ENCODE measurements at places on chromosomes 5 and 9.

DNA sequence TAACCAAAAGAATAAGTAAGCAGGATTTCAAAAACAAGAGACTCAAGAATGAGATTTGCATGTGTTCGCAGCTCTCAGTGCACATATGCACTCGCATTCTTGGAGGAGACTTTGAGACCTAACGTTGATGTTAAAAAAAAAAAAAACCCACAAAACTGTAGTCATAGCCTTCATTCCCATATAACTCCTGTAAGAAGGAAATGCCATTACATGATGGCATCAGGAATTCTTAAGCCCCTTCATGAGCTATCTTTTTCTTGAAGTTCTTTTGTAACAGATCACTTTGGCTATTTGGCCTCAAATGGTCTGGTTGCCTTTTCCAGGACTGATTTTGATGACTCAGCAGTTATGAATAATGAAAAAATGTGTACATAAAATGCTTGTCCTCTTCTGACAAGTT is 113.8 kb downstream of the ALDH1A1 start:
- no peak for DNase-seq

DNA sequence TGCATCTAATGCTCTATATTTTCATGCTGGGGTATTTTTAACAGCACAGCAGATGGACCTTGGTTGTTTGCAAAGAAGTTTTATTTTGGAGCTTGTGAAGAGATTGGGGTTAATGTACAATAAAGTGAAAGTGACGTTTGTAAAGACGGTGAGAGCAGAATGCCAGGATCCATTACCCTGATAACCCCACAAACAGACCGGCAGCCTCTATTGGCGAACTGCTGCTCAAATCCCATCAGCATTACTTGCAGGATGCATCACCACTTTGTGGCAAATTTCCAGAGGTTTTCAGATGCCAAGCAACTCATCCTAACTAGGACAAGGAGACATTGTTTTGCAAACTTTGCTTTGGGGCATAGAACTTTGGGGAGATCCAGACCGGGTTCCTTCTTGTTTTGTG is 383.3 kb upstream of the ZNF462 start:
- no peak for DNase-seq

GRCh38 chr9:10230512-10230911 is 382.3 kb downstream of the PTPRD start:
- no peak for DNase-seq

DNA sequence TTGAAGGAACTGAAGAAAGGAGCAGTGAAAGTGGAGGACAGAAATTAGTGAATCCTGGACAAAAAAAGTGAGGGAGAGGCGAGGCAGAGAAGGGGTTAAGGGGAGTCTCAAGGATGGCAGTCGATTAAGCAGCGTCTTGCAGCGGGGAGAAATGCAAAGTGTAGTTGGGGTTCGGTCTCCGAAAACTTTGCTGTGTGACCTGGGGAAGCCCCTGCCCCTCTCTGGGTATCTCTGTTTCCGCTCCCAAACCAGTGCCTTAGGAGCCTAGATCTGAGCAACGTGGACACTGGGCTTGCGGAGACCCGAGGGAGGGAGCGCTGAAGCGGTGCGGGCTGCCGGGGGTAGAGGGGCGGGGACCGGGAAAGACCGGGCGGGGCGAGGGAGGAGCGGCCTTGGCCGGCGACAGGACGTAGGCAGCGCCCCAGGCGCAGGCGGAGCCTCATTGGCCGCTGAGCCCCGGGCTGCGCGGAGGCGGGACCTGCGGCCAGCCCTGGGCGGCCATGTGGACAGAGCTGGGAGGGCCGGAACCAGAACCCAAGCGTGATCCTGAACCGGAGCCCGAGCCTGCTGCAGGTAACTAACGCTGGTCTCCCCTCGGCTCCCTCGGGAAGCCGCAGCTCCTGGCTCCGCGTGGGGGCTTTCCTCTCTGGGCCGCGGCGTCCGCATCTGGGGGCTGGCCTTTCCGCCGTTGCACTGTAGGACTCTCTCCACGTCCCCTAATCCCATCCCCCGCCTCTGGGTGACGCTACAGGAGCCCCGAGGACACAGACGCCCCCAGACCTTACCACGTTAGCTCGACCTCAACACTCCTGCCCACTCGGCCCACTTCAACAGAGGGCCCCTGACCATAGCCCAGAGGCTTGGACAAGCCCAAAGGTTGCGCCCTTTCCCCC is at the start of gene ALDH1B1:
Gene ALDH1B1, plus strand, starts transcription at position 468 of the 893 bp plus-strand sequence. CDS start 3,047 bp downstream, outside the sequence.
- peak; percentile 90 for DNase-seq

DNA sequence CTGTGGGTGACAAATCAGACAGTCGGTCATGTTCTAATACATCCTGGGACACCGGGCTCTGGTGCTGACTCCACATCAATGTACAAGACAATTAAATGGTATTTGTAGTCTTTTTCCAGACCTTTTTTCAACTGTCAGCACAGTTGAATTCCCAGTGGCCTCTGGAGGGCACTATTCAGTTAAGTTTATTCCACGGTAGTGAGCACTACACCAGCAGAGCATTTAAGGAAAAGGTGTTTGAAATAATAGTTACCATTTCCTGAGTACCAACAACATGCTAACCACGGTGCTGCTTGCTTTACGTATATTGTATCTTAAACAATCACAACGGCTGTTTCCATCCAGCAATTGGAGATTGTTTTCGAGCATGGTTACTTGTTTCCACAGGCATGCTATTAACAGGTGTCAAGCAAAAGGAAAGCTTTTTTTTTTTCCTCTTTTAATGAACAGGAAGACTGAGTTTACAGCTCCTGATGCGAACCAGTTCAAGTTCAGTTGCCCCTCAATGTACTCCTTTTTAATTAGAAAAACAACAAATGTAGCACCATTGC is 186.7 kb downstream of the PDZD2 start:
- peak; percentile 71 for DNase-seq

- DNase-seq = no peak
Measured at GRCh38 chr5:15790446-15791018, 290.6 kb downstream of the FBXL7 start.

- DNase-seq = no peak
Measured at GRCh38 chr5:94326586-94326985, 291.8 kb downstream of the KIAA0825 start.

DNA sequence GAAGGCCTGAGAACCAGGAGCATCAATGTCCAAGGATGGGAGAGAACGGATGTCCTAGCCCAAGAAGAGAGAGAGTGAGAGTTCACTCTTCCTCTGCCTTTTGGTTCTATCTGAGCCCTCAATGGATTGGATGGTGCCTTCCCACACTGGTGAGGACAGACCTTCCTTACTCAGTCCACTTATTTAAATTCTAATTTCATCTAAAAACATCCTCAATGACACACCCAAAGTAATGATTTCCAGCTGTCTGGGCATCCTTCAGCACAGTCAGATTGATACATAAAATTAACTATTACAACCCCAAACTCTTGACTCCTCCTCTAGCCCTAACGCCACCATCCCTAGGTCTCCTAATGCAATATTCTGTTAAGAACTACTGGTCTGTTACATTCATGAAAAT is 122.0 kb downstream of the GAS1 start:
- DNase-seq = peak; percentile 28

DNA sequence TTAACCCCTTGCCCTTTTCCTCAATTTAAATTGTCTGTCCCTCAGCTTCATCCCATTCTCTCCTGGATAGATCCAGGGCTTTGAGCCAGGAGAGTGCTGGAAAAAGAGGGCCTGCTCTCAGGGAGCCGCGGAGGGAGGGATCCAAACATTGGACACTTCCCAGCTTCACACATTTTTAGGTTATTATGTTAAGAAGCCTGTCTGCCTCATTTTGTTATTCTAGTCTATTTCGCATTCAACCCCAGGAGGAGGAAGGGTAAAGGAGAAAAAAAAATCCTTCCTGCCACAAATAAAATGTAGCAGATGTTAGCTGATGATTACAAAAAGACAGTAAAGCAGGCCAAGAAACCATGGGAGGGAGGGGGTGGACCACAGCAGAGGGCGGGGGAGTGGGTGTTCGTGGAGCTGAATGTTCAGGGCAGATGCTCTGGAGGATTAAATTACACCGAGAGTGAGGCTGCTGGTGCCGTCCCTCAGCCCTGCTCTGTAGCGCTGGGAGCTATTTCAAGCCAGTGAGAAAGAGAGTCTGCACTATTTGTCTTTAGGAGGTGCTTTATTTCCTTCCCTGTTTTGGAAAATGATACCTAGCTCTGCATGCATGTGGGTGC is 60.6 kb upstream of the ZFR start:
- peak; percentile 53 for DNase-seq

DNA sequence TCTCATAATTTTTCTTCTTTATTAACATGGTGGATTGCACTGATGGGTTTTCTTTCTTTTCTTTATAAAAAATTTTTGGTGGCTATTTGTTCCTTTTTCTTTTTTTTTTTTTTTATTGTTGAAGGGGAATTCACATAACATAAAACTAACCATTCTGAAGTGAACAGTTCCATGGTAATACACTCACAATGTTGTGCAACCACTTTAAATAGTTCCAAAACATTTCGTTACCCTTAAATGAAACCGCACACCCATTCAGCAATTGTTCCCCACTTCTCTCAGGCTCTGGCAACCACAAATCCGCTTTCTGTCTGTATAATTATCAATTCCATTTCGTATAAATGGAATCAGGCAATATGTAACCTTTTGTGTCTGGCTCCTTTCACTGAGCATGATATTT is 11.7 kb upstream of the SETX start:
- DNase-seq = no peak

DNA sequence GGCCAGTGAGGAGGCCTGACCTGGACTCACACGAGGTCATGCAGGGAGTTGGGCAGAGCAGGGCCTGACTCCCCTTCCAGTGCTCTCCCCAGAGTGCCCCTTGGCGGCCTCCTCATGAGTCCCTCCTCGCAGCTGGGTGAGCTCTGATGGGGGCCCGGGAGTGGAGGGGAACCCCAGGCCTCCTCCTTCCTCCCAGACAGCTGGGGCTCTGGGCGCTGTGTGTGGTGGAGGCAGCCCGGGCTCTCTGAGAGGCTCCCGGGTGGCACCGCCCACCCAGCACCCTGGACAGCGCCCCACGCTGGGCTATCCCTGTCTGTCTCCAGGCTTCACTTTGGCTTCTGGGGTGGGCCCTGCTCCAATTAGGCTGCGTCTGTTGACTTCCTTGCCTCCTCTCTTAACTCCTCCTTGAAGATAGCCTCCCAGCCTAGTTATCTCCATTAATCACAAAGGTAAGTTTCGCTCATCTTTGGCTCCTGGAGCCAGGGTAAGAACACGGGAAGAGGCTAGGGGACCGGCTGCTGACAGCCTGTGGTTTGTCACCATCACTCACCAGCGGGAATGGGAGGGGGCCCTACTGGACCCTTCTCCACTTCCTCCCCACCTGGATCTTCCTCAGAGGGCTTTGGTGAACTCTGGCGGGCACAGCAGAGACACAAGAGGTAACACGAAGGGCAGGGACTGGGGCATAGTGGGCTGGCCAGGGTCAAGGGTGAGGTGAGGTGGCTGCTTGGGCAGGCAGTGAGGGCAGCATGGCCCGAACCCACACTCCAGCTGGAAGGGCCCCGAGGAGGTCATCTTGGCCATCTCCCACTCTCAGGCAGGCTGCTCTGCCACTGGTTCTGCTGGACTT is 13.1 kb downstream of the PSD2 start:
- DNase-seq = peak; percentile 73

- no peak for DNase-seq
Measured at GRCh38 chr9:72185561-72185960, 36.3 kb downstream of the GDA start.

DNA sequence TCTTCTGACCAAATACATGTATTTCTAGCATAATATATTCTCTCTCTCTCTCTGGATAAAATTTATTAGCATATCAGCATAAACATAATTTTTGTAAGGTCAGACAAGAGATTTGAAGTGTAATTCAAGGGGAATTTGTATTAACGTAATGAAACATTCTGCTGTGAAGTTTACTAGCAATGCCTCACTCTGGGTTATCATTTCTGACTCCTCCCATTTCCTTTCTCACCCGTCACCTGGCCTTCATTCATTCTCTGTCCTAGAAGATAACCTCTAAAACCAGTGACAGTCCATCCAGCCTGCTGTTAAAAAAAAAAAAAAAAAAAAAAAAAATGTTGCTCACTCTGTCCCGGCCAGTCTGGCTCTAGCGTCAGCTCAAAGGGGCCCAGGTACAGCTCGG is 27.1 kb downstream of the GRAMD2B start:
- peak; percentile 43 for DNase-seq

DNA sequence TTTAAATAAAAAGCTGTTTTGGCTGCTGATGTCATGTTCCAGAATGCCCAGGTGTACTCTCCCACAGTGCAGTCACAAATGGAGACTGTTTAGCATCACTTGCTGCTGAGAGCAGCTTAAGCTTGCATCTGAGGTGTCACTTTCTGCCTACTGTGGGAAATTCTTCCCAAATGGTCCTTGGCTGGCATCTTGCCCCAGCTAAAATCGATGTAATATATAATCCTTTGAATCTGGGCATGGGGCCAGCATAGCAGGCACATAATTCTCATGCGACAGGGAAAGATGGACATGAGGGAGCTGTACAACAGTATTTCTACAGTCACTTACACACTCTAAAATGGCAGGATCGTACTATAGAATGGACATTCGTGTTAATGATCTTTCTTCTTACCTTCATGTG is 144.3 kb downstream of the MACIR start:
- DNase-seq = no peak

DNA sequence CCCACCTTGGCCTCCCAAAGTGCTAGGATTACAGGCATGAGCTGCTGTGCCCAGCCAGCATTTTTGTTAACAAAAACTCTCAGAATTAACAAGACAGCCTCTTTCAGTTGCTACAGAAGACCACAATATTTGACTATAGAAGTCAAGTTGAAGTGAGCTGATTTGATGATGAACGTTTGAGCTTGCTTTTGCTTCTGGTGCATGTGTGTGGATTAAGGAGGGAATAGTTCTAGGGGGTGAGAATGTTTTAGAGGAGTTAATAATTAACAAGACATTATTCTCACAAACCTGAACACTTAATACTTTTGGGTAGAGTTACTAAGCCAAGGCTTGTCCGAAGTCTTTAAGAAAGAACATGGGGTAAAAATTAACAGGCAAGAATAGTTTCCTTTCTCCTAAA is 191.6 kb downstream of the TENT4A start:
- no peak for DNase-seq
